ENCODE measurements at places on chromosomes 6 and 20. TPM values are rescaled to one million over a fixed set of nuclear protein-coding genes. Genes with fewer than 3 reads are reported as not detected.

Gene GSTA5
- not detected for total RNA-seq

Gene LY6G5C
- total RNA-seq = 0.95 TPM

Gene SLC22A16
- total RNA-seq = not detected

DNA sequence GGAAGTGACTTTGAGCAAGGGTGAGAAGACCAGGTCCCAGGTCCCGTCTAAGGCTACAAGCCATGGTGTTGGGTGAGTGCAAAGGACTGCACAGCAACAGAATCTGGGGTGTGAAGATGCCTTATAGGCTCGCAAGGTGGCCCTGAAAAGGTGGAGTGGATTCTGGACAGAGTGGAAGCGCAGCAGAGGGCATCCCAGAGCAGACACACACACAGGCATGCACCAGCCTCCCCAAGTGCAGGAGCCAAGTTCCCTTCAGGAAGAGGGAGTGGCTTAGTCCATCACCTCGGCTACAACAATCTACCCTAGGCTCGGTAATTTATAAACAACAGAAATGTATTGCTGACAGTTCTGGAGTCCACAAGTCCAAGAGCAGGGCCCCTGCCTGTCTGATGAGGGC is 180.1 kb upstream of the PDE10A start:
- DNase-seq = peak; percentile 58
- no peaks in the 10 kb centered on the region for H3K36me3 ChIP-seq
- H3K27ac ChIP-seq = no peak overlapping the region

DNA sequence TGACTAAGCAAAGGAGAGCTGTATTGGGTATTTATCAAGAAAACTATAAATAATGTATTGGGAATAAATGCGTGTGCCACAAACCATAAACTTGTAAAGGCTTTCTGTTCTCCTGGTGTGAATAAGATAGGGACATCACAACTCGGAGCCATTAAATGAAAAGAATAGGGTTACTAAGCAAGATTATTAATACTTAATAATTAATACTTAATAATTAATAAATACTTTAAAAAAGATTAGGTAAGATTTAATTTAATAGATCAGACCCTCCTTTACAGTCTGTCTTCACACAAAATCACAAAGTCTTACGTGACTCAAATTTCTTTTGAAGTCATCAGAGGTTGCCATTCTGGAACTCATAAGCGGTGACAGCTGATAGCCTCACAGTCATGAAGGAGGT is 648.9 kb downstream of the PRKN start:
- H3K27ac ChIP-seq = no peak overlapping the region
- H3K27me3 ChIP-seq = no peaks in the 10 kb centered on the region
- H3K4me1 ChIP-seq = no peaks in the 10 kb centered on the region
- H3K4me3 ChIP-seq = no peak overlapping the region
- H3K36me3 ChIP-seq = no peaks in the 10 kb centered on the region
- no peak for DNase-seq

- H3K4me1 ChIP-seq = no peaks in the 10 kb centered on the region
- H3K4me3 ChIP-seq = no peak overlapping the region
- no peaks in the 10 kb centered on the region for H3K36me3 ChIP-seq
- H3K27me3 ChIP-seq = no peaks in the 10 kb centered on the region
Measured at GRCh38 chr6:24205020-24205492, 79.0 kb downstream of the NRSN1 start.

DNA sequence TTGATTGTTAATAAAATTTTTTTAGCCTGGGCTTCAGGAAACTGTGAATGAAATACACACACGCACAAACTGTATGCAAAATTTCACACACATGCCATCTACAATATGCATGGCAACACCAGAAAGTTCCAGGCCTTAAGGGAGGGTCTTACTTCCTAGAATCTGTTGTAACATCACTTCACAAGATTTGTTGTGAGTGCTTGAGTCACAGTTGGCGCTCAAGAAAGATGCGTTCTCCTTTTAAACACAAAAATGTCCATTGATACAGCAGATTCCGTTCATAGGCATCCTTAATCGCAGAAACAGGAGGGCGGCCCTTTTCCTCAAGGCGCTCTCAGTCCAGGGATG is 485 bp upstream of the RTF2 start:
- H3K27ac ChIP-seq = peak overlapping the region; percentile 87
- H3K27me3 ChIP-seq = no peaks in the 10 kb centered on the region
- H3K4me1 ChIP-seq = peaks cover 10% of the 10 kb centered on the region
- no peaks in the 10 kb centered on the region for H3K36me3 ChIP-seq

GRCh38 chr20:54199721-54200176 is 8.1 kb upstream of the PFDN4 start:
- no peaks in the 10 kb centered on the region for H3K36me3 ChIP-seq
- no peak overlapping the region for H3K4me3 ChIP-seq
- no peaks in the 10 kb centered on the region for H3K27me3 ChIP-seq
- DNase-seq = peak; percentile 85
- peaks cover 9% of the 10 kb centered on the region for H3K4me1 ChIP-seq

GRCh38 chr6:159915397-159915796 is 24.6 kb downstream of the MAS1 start:
- H3K27me3 ChIP-seq = no peaks in the 10 kb centered on the region
- no peak overlapping the region for H3K27ac ChIP-seq
- DNase-seq = no peak
- H3K36me3 ChIP-seq = no peaks in the 10 kb centered on the region
